ENCODE measurements at places on chromosomes 16 and 17. TPM values are rescaled to one million over a fixed set of nuclear protein-coding genes. Genes with fewer than 3 reads are reported as not detected.

CEMP1 gene
- total RNA-seq: 1.1 TPM

- no peak overlapping the region for H3K27ac ChIP-seq
- no peaks in the 10 kb centered on the region for H3K36me3 ChIP-seq
- no peak for DNase-seq
- H3K4me3 ChIP-seq: no peak overlapping the region
- H3K4me1 ChIP-seq: peaks cover 27% of the 10 kb centered on the region
These were observed 73.4 kb downstream of the ZNF778 start for GRCh38 chr16:89290887-89291286.

TEKT1 gene
- 4.9 TPM for total RNA-seq

DNA sequence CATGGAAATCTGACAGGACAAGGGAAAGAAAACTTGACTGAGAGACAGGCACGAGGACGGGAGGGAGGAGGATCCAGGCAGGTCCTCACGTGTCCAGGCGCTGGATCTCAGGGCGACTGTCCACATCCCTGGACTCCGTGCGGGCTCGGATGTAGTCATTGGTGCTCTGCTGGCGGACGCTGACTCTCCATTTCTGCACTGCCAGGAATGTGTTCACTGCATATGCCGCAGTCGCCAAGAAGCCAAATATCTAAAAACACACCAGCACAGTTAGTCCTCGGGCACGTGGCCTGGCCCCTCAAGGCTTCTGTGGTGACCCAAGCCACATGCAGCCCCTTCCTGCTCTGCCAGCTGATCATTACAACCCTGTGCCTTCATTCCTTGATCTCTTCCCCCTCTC, 17.5 kb downstream of the CMTM3 start:
- H3K27me3 ChIP-seq: no peaks in the 10 kb centered on the region
- H3K4me3 ChIP-seq: no peak overlapping the region
- DNase-seq: no peak
- peaks cover 5% of the 10 kb centered on the region for H3K4me1 ChIP-seq

DNA sequence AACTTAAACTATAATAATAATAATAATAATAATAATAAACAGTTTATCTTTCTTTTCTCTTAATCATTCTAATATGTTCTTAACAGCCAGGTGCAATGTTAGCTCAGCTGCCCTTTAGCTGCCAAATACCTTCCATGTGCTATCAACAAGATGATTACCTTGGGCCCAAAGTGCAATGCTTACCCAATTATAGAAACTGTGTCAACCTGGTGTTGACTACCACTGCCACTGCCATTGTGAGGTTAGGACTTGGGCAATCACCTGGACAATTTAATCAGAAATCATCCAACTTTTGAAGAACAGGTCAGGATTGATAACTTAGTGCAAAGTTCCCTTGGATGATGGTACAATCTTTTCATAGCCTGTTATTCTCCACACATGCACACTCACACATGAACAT, 371.8 kb upstream of the SALL1 start:
- no peaks in the 10 kb centered on the region for H3K36me3 ChIP-seq
- H3K4me1 ChIP-seq: no peaks in the 10 kb centered on the region
- no peak for DNase-seq
- no peaks in the 10 kb centered on the region for H3K27me3 ChIP-seq
- no peak overlapping the region for H3K27ac ChIP-seq

DNA sequence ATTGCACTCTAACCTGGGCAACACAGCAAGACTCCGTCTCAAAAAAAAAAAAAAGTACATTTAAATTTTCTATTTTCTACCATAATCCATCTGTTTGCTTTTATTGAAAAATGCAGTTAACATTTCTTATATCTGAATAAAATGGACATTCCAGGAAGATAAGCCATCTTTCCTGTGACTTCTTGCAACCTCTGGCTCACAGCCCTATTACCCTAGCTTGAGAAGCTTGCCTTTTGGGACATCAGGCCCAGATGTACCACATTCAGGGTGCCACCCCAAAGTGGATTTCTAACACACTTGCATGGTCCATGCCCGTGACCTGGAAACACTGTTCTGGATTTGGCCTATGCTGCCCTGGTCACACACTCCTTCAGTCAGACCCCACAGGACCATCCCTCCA, 30.1 kb upstream of the DDX52 start:
- no peak overlapping the region for H3K4me3 ChIP-seq
- no peaks in the 10 kb centered on the region for H3K4me1 ChIP-seq
- no peak for DNase-seq
- no peak overlapping the region for H3K27ac ChIP-seq
- H3K36me3 ChIP-seq: no peaks in the 10 kb centered on the region

FOXJ1 gene
- 7.7 TPM for total RNA-seq

DNA sequence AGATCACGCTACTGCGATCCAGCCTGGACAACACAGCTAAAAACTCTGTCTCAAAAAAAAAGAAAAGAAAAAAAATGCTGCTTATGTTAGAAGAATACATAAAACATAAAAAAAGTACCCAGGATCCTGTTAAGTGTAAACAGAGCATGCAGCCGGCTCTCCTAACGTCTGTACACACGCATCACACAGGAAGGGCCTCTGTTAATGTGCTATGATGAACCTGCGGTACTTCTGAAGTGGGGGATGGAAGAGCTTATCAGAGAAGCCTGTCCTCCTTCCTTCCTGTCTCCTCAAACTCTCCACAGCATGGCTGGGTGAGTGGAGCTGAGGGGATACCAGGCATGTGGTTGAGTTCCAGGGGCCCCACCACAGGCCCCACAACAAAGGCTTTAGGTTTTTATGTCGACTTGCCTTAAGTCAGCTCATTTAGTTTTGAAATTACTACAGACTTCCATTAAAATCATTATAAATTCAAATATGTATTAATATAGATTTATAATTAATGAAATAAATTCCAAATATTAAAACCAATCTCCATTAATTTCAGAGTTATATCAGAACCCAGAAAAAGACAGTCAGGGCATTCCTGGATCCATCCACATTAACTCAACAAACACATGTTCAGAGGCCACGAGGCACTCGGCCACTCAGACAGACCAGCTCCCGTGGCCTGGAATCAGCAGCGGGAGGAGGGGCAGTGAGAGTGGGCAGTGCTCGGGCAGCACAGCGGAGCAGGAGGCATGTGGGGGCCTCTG, 11.7 kb downstream of the CCDC57 start:
- H3K27ac ChIP-seq: no peak overlapping the region
- peaks cover 42% of the 10 kb centered on the region for H3K36me3 ChIP-seq
- H3K27me3 ChIP-seq: no peaks in the 10 kb centered on the region
- peaks cover 4% of the 10 kb centered on the region for H3K4me1 ChIP-seq
- no peak overlapping the region for H3K4me3 ChIP-seq

SNTB2 gene
- total RNA-seq: 38.4 TPM

Measured in left lung (tissue), 14 donors.